GM19239 (cell line): ENCODE measurements at places on chromosomes 5 and 9.

- no peak for DNase-seq
Measured at GRCh38 chr9:71683598-71684235, 84.6 kb downstream of the CEMIP2 start.

DNA sequence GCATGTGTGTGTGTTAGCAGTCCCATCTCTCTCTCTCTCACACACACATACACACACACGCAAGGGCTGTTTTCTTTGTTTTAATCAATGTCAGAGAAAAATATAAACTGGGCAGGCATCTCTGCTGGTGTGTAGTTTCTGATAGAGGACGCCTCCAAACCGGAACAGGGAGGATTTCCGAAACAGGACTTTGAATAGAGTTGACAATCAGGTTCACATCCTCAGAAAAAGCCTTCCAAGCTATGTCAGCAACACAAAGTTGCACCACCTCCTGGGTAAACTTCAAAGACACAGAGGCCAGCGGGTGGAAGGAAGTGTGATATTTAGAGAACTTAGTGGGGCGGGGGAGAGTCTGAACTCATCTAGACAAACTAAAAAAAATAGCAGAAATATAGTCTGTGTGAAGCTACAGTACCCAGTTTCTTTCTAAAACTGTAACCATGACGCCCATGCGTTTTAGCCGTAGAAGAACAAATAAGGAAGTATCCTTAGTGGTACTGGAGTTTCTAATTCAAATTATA lies 1.2 kb downstream of the ST8SIA4 start:
- no peak for DNase-seq

- DNase-seq: peak; percentile 1
Measured at GRCh38 chr5:116273448-116274242, 188.8 kb downstream of the COMMD10 start.

DNA sequence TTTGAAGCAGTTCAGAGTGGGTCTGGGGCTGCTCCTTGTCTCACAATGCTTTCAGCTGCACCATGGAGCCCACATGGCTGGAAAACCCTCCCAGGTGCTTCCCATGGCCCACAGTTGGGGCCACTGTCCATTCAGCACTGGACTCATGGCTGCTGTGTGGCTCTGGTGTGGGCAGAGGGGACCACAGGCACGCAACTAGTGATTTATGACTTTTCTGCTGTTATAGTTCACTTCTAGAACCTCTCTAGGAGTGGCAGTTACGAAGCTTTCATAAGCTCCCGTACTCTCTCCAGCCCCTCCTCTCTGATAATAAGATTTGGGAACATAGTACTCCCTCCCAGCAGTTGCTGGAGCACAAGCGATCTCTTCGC lies 29.0 kb downstream of the GLRA1 start:
- DNase-seq: no peak

DNA sequence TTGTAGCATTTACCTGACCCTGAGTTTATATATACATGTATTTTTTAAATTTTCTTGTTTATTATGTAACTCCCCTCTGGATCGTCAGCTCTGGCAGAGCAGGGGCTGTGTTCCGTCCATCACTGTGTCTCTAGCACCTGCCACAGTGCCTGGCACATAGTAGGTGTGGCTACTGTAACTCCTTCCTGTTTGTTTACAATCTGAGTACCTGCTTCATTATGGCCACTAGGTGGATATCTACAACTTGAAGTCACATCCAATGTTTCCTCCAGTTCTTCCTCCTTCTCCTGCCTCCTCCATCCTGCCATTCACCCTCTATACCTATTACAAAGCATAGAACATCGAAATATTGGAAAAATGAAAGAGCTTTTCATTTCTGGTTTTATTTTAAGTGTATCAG lies 14.2 kb upstream of the PPP1R2B start:
- no peak for DNase-seq

- DNase-seq: peak; percentile 25
Measured at GRCh38 chr9:123174887-123175518, 93.4 kb downstream of the STRBP start.

- no peak for DNase-seq
Measured at GRCh38 chr5:151018846-151019245, 1.5 kb upstream of the GPX3 start.

GRCh38 chr9:69535286-69535832 lies 136.8 kb downstream of the APBA1 start:
- DNase-seq: no peak
